Stimulated activated CD4-positive, alpha-beta T cell treated with anti-CD3 and anti-CD28 coated beads, TNF-alpha, amount 100 ng/mL, for 48 hours (primary cell): ENCODE measurements at places on chromosomes 13 and 19.

GRCh38 chr13:48879854-48880253 lies 95.9 kb upstream of the FNDC3A start:
- DNase-seq: no peak

- no peak for DNase-seq
These were observed 29.5 kb upstream of the SLC7A1 start for GRCh38 chr13:29624997-29625396.

GRCh38 chr19:31733591-31733990 lies 384.4 kb upstream of the TSHZ3 start:
- no peak for DNase-seq

- DNase-seq: no peak
These were observed 9.8 kb downstream of the PPP1R15A start for GRCh38 chr19:48881741-48882657.

DNA sequence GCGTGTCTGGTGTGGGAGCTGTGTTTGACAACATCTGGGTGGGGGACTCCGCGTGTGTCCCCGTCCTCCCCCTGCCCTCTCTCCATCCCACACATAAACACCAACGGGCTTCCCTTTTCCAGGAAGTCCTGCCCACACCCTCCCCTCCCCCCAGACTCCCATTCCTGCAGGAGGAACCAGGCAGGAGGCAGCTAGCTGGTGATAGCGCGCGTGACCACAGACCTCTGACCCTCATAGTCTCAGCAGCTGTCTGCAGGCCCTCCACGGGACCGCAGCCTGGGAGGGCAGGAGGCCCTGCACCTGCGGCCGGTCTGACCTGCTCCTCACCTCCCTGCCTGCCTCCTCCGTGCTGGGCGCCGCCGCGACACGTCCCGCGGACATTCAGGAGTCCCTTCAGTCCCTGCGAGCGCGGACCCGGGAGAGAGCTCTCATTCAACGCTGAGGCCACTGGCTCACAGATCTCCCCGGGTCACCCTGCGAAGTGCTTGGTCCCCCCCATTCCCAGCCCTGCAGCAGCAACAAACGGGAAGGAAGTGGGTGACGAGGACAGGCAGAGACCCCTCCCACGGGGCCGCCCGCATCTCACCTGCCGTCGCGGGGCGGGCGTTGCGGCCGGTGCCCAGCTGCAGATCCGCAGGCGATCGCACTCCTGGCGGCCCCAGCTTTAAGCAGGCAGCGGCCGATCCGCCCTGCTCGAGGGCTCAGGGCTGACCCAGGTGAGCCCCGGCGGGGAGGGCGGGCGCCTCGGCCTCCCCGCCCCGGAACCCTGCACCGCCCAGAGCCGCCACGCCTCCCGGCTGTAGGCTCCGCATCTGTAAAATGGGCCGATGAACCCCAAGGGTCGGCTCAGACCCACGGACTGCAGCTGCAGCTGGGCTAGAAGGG lies 1.1 kb upstream of the ACP5 start:
- no peak for DNase-seq

DNA sequence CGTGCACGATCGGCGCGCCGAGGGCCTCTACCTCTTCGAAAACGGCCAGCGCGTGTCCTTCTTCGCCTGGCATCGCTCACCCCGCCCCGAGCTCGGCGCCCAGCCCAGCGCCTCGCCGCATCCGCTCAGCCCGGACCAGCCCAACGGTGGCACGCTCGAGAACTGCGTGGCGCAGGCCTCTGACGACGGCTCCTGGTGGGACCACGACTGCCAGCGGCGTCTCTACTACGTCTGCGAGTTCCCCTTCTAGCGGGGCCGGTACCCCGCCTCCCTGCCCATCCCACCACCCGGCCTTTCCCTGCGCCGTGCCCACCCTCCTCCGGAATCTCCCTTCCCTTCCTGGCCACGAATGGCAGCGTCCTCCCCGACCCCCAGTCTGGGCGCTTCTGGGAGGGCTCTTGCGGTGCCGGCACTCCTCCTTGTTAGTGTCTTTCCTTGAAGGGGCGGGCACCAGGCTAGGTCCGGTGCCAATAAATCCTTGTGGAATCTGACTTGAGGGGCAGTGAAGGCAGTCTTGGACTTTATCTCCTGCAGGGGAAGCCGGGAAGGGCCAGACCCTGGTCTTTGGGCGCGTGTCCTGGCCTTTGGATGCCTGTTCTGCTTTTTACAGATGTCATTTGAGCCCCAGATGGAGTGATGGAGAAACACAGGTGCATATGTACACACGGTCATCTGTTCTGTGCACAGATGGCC lies 2.2 kb downstream of the CLEC11A start:
- no peak for DNase-seq

DNA sequence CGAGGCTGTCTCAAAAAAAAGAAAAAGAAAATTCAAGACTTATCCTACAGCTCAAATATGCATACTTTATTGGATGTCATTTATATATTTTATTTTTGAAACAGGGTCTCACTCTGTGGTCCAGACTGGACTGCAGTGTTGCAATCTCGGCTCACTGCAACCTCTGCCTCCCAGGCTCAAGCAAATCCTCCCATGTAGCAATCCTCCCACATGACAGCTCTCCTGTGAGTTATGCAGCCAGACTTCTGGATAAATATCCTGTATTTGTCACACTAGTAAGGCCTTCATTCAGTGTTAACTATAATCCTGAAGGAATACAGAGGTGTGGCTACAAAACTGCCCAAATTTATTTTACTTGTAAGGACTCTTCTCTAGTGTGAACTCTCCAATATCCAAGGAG lies 7.2 kb downstream of the ZNF552 start:
- DNase-seq: no peak

- no peak for DNase-seq
These were observed 118.2 kb downstream of the SIPA1L3 start for GRCh38 chr19:38024992-38025908.

GRCh38 chr19:20269461-20269860 lies 102.4 kb downstream of the ZNF486 start:
- no peak for DNase-seq

- DNase-seq: no peak
These were observed 73.3 kb upstream of the WASF3 start for GRCh38 chr13:26484196-26484595.

GRCh38 chr13:111897846-111898215 lies 169.1 kb upstream of the SOX1 start:
- no peak for DNase-seq

GRCh38 chr13:53136554-53137215 lies 108.1 kb downstream of the OLFM4 start:
- no peak for DNase-seq

DNA sequence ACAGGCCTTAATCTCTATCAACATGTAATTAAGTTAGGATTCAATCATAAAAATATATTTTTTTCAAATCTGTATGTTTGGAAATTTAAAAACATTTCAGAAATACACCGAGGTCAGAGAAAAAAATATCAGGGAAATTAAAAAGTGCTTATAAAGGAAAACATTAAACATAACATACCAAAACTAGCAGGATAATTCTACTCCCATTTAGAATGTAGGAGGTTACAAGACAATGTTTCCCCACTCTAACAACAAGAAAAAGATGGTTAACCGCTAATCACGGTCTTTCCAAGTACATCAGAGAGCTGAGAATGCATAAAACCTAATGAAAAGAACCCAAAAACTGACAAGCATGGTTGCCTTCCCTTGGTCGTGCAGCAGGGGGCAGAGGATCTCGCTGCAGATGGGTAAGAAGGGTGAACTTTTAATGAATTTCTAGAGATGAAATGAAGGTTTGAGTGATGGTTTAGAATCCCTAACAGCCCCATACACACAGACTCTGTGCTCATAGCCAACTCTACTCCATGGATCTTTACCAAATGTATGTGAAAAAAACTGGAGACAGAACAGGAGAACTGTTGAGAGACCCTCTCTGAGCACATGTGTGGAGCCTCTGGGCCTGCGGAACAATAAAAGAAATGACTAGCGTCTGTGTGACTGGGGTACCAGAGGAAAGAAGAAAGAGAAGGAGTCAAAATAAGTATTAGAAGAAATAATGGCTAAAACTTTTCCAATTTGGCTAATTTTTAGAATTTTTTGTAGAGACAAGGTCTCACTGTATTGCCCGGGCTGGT lies 51.3 kb upstream of the LSM14A start:
- DNase-seq: peak; percentile 29

DNA sequence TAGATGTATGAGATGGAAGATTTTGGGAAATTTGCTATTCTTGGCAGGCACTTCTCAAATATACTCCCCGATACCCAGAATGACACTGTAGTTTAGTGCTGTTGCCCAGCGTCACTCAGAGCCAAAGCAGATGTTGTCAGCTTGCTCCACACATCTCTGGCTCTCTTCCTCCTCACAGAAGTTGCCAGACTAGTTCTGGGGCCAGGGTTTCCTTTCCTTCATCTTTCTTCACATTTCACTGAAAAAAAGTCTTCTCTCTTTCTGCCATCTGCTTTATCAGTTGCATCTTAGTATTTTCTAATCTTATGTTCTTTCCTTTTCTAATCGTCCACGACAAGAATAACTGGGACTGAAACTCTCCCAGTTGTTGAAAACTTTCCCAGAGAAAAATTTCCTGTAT lies 251.4 kb downstream of the RGCC start:
- no peak for DNase-seq

DNA sequence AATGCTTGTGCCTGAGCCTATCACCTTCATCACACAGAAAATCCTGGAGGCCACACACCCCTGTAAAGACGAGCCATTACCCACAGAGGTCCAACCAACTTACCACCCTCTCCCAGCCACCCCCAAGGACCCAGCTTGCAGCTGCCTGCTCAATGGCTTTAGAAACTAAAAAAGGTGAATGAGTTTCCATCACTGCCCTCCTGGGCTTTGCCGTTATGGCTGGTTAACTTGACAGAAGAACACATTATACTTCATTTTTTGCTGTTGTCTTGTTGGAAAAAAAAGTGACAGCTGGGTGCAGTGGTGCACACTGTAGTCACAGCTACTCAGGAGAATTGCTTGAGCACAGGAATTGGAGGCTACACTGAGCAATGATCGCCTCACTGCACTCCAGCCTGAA lies 17.4 kb upstream of the FEM1A start:
- DNase-seq: no peak

DNA sequence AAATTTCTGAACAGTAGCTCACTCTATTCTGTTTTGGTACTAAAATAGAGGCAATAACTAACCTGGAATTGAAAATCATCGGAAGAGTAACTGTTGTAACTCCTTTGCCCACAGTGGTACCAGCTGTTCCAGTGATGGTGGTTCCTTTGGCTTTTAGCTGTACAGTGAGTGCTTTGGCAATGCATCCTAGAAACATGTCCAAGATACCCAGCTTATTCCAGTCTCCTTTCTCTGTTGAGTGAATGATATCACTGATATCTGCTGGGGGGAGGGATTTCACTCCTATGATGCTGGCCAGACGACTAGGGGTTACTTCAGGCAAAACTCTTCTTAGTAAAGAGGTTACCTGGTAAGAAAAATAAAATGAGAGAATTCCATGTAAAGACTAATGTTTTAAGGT lies 40.6 kb upstream of the FBXL3 start:
- no peak for DNase-seq

DNA sequence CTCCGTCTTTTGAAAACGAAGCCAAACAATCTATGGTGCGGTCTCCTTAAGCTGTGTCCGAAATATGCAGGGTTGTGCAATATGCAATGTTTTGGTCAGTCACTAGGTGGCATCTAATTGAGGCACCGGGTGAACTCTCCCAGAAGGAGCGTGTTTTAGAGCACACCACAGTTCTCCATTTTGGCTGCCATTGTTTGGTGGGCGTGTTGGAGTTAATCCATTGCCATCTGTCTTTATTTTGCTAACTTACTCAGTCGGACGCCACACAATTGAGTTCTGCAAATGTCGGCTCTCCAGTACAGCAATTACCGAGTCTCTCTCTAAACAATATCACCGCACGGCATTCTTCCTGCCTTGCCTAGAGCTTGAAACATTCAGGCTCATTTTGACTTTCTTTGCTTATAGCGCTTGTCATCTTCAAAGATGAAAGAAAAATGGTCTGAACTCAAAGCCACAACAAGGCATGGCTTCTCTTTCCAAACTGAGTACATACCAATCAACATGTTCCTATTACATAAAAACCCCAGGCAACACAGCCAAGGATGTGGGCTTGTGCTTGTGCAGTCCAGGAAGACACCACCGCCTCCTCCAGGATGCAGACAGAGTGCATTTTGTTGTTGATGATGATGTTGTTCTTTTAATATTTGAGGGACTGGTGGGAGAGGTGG lies 182.0 kb upstream of the SERP2 start:
- DNase-seq: peak; percentile 28
